ENCODE measurements at places on chromosomes 4 and X.

- DNase-seq, result no peak
Measured at GRCh38 chr4:169132561-169133305, 122.7 kb upstream of the CBR4 start.

- no peak for DNase-seq
Measured at GRCh38 chr4:132333724-132334047, 815.4 kb upstream of the PCDH10 start.

DNA sequence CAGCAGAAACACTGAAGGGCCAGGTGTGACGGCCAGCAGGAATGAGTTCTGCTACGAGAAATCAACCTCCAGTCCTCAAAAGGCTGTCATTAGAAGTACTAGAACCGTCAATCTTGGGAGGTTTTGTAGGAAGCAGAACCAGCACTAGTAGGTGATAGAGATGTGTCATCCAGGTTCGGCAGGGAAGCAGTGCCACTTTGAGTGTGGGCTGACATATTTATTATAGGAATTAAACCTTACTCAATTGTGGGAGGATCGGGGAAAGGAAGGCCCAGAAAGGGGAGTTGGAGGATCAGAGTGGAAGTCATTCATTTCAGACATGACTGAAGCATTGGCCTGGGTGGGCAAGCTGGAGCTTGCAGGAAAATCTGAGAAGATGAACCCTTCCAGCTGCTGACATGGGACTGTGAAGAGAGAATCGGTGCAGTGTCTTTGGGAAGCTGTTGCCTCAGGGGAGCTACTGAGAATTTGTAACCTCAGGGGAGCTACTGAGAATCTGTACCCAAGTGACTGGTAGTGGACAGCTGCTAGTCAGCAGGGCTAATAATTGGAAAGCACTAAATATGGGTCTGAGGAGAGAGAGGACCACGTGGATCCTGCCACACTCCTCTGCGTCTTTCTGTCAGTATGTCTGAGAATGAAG lies 177.4 kb downstream of the SPRY1 start:
- DNase-seq, result no peak

DNA sequence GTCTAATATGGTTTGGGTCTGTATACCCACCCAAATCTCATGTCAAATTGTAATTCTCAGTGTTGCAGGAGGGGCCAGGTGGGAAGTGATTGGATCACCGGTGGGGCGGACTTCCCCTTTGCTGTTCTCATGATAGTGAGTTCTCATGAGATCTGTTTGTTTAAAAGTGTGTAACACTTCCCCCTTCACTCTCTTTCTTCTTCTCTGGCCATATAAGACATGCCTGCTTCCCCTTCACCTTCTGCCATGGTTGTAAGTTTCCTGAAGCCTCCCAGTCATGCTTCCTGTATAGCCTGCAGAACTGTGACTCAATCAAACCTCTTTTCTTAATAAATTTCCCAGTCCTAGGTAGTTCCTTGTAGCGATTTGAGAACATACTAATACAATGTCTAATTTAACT lies 19.7 kb upstream of the SCRG1 start:
- no peak for DNase-seq

- DNase-seq, result no peak
Measured at GRCh38 chrX:67781132-67781531, 237.3 kb downstream of the AR start.

DNA sequence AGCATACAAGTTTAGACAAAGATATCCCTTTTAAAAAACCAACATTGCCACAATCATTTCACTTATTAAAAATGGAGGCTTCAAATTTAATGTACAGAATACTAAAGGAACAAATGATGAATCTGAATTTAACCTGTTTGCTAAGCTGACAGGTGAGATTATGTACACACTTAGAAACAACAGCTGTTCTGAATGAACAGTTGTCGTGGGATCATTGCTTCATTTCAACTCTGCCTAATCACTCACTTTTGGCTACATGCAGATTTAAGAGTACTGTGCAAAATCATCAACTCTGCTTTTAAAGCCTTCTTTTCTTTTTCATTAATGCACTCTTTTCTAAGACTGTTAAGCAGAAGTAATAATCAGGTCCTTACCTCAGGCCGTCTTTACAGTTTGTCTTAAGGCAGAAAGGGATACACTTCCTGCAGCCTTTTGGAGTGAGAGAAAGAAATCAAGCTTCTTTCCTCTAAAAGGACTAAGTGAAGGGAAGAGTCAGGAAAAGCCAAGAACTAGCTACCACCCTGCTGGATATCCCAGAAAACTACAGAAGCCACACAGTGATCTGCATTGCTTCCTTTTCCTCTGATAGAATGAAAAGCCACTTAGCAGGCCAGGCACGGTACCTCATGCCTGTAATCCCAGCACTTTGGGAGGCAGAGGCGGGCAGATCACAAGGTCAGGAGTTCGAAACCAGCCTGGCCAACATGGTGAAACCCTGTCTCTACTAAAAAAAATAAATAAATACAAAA lies 54.7 kb upstream of the NPNT start:
- no peak for DNase-seq

DNA sequence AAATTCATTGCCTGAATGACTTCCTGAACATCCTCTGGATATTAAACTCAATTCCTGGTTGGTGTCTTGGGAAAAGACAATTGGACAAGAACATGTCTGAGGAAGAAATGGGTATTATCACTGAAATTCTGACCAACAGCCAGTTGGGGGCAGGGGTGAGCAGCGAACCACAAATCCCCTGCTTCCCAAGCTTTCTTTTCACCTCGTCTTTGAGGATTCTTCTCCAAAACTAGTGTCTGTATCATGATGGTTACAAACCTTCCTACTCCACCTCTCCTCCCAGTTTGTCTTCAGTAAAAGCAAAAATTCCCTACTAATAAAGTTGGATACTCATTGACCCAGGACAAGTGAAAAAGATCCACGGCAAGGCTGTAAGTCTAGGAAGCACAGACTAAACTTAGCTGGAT lies 48.3 kb upstream of the WDR1 start:
- no peak for DNase-seq

DNA sequence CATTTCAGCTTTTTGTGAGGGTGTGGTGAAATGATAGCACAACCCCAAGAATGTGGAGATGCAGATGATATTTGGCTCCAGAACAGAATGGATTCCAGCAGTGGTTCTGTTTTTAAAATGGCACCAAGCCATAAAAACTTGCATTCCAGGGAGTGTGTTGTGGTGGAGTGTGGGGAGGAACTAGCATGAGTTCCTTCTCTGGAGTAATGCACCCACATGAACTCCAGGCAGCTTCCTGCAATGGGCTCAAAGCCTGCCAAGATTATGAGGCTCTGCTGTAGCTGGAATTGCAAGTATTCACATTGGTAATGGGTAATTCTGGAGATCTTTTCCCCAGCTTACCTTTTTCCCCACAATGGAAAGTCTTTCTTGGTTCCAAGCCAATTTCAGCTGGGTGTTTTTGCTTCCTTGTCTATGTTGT lies 161.4 kb downstream of the RAB28 start:
- DNase-seq, result no peak

- DNase-seq, result no peak
Measured at GRCh38 chr4:10020106-10020505, 1.2 kb downstream of the SLC2A9 start.

DNA sequence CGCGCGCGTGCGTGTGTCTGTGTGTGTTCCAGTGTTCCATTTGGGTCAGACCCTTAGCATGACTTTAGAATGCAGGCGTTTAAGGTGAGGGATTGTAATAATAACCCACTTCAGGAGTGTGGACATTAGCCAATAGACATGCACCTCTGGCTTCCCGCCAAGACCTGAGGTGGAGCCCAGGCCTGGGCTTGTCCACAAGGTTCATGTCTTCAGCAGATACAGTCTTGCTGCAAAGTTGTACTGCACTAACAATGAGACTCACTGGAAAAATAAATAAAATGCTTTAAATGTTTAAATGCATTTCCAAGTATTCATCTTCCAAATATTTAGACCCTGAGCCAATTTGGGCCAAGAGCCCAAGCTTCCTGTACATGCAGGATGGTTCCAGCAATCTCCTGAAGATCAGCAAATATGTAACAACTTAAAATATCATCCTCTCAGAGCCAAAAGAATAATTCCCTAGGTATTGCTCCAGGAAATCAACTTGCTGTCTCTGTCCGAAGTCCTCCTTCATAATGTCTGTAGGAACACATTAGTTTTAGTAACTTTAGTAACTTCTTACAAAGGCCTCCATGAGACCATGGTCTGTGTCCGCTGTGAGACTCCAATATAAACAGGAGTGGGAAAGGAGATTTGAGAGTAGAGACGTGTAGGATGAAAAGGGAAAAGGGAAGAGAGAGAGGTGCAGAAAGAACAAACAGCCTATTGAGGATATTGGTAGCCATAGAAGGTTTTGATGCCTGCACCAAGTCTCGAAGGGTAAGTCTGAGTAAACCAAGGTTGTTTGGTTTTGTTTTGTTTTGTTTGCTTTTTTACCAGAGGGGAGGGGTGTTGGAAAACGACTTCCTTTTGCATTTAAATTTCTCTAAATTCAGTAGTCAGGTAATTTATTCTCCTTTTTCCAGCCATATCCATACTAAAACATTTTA lies 98.5 kb upstream of the KLF3 start:
- no peak for DNase-seq

DNA sequence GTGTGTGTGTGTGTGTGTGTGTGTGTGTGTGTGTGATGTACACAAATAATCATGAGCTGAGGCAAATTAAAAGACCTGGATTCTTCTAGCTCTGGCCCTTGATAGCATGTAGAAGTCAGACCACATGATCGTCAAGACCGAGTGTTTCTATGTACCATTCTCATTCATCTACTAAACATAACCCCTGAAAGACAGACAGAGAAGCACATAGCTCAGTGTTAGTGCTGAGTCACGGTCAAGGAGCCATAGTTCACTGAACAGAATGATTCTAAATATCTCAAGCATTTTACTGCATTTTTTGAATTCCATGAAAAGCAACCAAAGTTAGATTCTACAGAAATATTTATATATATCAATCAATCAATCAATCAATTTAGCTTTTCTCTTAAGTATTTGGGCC lies 412.3 kb upstream of the CXorf51A start:
- DNase-seq, result no peak

DNA sequence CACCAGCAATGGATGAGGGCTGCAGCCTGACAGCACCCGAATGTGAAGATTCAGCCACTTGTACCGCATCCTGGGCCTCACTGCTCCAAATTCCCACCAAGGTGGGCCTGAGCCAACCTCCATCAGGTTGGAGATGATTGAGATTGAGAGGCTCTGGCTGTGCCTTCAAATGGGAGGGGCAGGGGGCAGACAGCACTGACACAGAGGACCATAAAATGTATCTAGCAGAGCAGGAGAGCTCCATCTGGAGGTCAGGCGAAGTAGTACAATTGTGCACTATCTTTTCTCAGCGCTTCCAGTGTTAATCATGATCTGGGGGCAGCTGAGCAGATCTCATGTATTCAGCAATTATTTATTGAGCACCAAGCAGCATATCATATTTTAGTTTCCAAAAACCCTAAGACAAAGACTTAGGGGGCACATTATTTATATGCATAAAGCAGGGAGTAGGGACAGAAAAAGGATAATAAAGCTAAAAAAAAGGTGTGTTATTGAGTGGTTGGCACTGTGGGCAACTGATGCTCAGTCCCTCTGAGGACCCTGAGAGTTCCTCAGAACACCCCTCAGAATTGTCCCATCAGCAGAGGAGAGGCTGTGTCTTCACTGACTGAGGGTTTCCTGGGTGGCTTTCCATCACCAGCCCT lies 31.6 kb upstream of the C1QTNF7 start:
- DNase-seq, result no peak

- DNase-seq, result no peak
Measured at GRCh38 chr4:149988087-149988410, 90.2 kb upstream of the DCLK2 start.

DNA sequence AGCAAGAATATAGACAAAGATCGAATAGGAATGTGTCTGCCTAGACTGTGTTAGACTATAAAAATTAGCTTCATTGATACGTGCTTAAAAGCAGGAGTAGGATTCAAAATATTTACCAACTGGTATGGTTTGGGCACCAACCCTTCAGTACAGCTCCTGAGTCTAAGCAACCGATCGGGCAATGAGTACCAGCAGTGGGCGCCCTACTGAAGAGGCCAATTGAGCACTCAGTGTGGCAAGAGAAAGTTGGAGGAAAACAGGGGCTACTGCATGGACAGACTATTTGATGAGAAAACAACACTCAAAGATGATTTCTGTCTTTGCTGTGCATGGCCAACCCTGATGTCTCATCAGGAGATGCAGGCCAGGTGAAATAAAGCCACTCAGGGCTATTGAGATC lies 176.0 kb upstream of the NWD2 start:
- DNase-seq, result no peak

DNA sequence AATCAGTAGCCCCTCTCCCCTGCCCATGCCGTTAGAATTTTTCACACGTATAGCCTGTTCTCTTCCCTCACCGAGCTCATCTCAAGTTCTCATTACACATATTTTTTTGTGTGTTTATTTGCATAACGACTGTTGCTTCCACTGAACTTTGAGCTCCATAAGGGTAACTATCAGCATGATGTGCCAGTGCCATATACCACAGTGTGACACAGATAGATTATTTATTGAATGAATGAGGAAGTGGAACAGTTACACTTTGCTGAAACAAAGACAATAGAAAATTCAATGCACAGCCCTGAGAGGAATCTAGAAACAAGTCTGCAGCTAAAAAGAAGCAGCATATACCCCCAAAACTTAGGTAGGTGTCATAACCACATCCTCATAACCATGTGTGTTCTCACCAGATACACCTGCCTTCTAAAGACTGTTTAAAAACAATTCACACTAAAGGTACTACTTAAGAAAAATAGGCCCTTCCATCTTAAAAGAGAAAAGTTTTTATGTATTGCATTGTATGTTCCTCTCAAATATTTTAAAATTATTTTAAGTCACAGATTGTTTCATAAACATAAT lies 389.9 kb downstream of the PACRGL start:
- DNase-seq, result no peak

DNA sequence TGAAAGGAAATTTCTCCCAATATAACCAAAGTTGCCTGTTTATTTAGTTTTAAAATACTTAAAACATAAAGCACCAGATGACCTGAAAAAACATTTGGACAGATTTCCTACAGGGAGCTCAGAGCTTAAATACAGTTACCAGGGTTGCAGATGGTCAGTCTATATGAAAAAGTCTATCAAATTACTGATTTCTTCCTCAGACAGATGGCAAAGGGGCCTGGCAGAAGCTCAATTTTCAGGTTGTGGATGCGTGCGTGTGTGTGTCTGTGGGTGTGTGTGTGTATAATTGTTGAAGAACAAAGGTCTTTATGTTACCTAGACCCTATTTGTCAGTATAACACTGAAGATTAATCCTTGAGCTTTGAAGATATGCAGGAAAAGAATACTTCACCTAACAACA lies 169.4 kb downstream of the MAD2L1 start:
- no peak for DNase-seq
